Activated CD8-positive, alpha-beta T cell treated with anti-CD3 and anti-CD28 coated beads, Interleukin-2, amount 10 ng/mL, durations not matched to agents 7 days and 5 days (primary cell): ENCODE measurements at places on chromosomes 2 and 18.

DNA sequence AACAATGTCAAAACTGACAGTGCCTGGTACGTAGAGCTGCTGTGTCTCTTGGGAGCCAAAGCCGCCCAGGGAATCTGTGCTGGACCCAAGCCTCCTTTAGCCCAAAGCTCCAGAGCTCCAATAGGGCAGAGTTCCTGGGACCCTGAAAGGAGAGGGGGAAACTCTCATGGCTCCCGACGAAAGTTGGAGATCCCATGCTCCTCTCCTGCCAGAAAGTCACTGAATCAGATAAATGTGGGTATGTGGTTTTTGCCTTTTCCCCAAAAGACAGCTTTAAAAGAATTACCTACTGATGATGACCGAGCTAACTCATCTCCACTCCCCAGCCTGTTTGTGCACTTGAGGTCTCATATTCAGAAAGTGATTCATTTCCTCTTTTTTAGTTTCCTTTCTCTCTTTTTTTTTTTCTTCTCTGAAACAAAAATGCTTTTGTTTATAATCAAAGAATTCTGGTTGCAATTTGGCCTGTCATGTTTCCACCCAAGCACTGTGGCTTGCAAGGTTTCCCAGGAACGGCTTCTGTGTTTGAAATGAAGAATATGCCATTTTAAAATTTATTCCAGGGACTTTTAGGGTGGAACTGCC lies 14.1 kb upstream of the PMAIP1 start:
- peak; percentile 50 for DNase-seq
- H3K36me3 ChIP-seq: no peaks in the 10 kb centered on the region
- H3K4me3 ChIP-seq: peak overlapping the region; percentile 47
- peaks cover 40% of the 10 kb centered on the region for H3K4me1 ChIP-seq

DNA sequence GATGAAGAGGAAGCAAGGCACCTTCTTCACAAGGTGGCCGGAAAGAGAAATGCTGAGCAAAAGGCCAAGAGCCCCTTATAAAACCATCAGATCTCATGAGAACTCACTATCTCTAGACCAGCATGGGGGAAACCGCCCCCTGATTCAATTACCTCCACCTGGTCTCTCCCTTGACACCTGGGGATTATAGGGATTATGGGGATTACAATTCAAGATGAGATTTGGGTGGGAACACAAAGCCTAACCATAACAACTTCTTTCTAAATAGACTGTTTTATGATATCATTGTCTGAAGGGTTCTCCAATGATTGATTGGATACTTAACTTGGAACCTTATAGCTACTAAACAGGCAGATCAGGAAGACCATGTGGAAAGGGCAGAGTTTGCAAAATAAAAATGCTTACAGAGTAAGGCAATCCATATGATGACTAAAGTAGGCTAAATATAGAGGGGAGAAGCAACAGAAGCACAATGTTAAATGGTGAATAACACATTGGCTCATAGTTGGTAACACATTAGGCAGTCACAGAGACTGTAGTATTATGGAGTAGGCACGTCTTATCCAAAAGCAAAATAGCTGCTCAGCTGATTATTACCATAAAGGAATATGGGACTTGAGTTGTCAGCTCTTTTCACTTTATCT lies 179.0 kb downstream of the BARD1 start:
- no peak overlapping the region for H3K27ac ChIP-seq
- H3K4me1 ChIP-seq: no peaks in the 10 kb centered on the region
- no peaks in the 10 kb centered on the region for H3K27me3 ChIP-seq

DNA sequence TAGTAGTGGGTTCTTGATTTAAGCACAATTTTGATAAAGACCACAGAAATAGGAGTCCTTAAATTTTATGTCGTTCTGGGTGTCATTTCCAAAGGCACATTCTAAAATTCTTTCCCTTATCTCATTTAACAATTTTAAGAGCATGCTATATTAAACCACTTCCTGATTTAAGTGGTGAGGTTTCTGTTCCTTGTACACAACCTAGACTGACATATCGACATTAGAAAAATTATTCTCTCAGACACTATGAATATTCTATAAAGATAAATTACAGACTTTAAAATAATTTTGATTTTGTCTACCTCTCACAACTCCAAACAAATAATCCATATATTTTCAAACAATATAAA lies 923.8 kb downstream of the LRP1B start:
- DNase-seq: no peak
- no peaks in the 10 kb centered on the region for H3K36me3 ChIP-seq
- no peak overlapping the region for H3K27ac ChIP-seq

- H3K36me3 ChIP-seq: no peaks in the 10 kb centered on the region
- no peak overlapping the region for H3K4me3 ChIP-seq
- no peak for DNase-seq
- H3K27ac ChIP-seq: no peak overlapping the region
- no peaks in the 10 kb centered on the region for H3K4me1 ChIP-seq
These were observed 8.2 kb upstream of the ACADL start for GRCh38 chr2:210233487-210233886.
